ENCODE measurements at places on chromosomes 7 and 10. TPM values are rescaled to one million over a fixed set of nuclear protein-coding genes. Genes with fewer than 3 reads are reported as not detected.

DNA sequence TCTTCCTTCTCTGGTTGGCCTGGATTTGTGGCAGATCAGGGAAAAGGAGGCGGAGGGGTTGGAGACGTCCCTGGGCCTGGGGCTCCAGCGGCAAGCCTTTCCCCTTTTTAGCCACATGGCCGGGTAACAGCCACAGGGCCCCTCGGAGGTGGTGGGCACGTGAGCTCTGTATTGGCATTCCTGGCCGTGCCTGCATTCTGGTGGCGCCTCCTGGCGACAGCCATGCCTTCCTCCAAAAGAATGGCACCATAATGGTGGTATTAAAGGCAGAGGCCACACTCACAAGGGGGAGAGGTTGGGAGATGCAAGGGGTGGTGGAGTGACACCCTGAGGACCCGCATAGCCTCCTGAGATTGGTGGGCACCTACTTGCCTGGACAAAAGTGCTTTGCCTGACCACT, 3.0 kb upstream of the AQP1 start:
- DNase-seq: no peak

GRCh38 chr10:29840516-29841276, 205.9 kb upstream of the SVIL start:
- DNase-seq: no peak

ASZ1 gene
- 0.97 TPM for polyA plus RNA-seq

- DNase-seq: no peak
Measured at GRCh38 chr7:148924011-148924410, 39.9 kb upstream of the EZH2 start.

DNA sequence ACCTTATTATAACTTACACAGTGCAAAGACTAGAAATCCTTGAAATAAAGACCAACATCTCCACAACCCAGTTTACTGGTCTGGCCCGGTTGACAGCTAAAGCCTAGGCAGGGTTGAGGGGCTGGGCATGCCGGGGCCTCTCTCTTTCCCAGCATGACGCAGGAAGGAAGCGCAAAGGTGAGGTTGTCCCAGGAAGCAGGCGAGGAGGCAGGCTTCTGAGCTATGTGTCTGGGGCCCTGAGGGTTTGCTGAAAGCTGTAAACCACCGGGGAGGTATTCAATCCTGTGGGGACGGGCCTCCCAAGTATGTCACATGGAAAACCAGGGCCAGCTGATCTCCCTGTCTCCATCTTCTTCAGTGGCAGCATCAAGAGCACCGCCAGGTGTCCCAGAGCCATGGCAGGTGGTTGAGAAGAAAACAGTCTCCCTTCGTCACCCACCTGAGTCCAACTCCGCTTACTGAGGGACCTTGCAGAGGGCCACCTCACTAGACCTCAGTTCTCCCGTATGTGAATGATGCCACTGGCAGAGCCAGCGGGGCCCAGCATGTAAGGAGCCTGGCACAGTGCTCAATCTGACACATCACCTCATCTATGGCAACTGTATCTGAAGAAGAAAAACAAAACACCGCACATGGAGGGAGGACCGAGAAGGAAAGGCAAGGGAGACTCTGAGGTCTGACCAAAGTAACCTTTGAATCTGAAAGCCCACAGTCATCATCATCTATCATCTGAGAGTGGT, 49.5 kb downstream of the FAM53B start:
- DNase-seq: no peak

- no peak for DNase-seq
Measured at GRCh38 chr10:129110780-129111179, 356.3 kb upstream of the MGMT start.

AFAP1L2 gene
- 37.3 TPM for polyA plus RNA-seq

KCP gene
- 6.1 TPM for polyA plus RNA-seq

DLG5 gene
- polyA plus RNA-seq: 40.7 TPM

DNA sequence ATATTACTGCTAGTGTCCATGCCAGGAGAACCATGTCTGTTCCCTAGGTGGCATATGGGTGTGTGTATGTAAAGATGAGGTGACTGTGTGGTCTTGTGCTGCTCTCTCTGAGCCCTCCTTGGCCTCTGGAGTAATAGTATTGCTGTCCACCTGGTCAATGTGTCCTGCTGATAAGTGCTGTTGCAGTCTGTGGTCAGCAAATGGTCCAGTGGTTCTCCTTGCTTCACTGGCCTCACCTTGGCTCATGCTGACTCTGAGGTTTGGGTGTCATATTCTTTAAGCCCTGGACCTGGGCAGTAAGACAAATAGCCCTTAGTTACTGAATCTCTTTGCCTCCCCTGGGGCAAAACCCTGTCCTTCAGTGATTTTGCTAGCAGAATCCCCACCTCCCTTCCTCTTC, 56.8 kb downstream of the TPST1 start:
- DNase-seq: no peak

CCDC146 gene
- polyA plus RNA-seq: 28.6 TPM

C7orf25 gene
- polyA plus RNA-seq: 2.3 TPM

GRCh38 chr7:4715410-4715776, 33.3 kb downstream of the FOXK1 start:
- DNase-seq: peak; percentile 89

NAT16 gene
- polyA plus RNA-seq: not detected

All from right lung (tissue), 10 donors.